ENCODE measurements at places on chromosomes 6 and 20.

DNA sequence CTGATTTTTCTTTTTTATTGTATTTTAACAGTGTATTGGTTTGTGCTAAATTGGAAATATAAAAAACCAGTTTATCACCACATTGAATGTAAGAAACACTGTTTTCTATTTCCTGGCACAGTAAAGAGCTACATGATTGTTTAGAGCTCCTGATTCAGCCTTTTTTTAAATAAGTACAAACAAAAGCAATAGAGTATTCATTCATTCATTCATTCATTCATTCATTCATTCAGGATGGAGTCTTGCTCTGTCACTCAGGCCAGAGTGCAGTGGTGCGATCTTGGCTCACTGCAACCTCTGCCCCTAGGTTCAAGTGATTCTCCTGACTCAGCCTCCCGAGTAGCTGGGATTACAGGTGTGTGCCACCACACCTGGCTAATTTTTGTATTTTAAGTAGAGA, 96.8 kb upstream of the SCGN start:
- ATAC-seq = no peak

GRCh38 chr6:125025164-125025854, 63.1 kb downstream of the RNF217 start:
- no peak for ATAC-seq

DNA sequence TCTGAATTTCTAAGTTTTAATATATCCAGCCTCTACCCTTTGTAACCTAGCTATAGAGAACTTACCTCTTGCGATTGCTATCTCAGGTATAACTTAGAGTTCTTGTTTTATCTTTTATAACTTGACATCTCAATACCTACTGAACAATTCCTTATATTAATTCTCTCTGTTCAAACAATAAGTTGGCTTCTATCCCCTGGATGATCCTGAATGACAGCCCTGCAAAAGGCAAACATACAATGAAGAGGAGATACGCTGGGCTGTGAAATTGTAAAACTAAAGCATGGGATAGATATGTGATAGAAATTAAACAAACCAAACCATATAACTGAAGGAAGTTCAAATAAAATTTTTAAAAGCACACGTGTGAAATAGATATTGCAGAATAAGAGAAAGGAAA, 513.6 kb upstream of the PTCHD4 start:
- no peak for ATAC-seq

DNA sequence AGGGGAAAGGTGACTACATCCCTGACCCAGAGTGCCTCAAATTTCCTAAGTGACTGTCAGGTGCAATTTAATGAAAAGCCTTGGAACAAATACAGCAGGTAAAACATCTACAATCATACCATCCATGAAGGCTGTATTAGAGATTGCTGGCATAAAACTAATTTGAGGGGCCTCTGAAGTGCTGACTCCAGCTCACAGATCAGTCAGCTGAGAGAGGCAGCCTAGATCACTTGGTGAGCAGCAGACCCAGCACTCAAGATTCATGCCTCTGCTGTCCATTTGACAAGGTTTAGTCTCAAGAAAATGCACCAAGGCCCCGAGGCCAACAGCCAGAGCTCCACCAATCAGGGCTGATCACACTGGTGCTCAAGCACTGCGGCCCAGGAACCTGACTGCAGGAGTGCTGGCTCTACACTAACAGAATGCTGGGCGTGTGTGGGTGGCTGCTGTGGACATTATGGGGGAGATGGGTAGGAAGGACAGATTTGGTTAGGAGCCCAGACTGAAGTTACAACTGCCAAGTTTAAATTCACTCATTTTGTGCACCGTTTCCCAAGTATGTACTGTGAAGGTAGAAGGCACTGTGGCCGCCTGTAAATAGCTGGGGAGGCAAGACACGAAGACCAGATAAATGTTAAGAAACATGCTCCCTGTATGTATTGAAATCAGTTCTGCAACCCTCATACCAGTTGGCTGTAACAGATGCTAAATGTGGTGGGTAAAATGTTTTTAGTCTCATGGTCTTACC, 28.2 kb downstream of the SNX5 start:
- ATAC-seq = no peak

GRCh38 chr6:41174610-41175009, 11.7 kb upstream of the TREM2 start:
- no peak for ATAC-seq

DNA sequence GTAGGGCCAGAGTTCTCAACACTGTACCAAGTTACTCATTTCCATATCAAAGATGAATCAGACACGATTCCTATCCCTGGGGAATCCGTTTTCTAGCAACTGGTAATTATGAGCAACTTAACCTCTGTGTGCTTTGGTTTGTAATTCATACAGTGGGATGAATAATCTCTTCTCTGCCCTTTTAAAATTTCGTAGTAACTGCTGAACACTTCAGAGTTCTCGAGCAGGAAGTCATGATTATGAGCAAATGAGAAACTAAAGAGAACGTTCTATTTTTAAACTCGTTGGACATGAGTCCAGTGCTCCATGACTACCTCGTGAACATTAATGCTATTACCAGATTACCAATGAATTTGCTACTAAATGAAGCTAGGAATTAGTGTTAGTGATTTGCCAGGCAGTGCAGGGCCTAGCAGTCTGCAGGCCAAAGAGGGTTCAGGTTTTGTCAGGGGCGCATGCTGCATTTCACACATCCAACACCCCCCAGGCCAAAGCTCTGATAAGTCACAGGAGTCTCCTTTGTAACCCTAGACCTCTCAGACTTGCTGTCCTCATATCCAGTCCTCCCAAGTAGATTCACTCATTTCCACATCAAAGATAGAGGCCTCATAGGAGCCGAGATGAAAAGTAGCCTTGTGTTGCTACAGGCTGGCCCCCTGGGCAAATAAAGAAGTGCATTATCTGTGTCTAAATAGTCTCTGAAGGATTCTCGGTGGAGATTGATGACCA, 45.8 kb upstream of the VSTM2L start:
- ATAC-seq = peak; percentile 68

- no peak for ATAC-seq
These were observed 142.5 kb downstream of the KLHL32 start for GRCh38 chr6:97067045-97067444.

DNA sequence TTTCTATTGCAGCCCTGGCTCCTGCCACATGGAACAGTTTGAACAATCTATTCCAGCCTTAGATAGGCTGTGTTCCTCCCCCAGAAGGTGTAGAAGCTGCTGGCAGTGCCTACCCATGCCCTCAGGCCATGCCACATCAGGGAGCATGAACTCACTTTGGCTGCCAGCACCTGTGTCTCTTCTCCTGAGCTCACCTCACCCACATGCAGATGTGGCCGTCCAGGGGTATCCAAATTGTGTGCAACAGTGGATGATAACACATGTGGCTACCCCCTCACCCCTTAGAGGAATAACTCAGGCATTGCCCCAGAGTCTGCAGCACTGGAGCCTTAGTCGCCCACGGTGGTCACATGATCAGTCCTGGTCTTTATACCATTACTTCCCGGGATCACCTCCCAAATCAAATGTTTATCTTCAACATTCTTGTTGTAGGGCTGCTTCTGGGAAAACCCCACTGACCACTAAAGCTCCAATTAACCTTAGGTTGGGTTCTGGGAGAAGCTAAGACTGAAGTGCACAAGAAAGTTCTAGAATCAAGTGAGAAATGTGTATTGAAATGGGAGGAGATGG, 110.4 kb downstream of the BANF2 start:
- no peak for ATAC-seq

- ATAC-seq = no peak
These were observed 13.1 kb downstream of the PPP1R10 start for GRCh38 chr6:30603961-30604360.

DNA sequence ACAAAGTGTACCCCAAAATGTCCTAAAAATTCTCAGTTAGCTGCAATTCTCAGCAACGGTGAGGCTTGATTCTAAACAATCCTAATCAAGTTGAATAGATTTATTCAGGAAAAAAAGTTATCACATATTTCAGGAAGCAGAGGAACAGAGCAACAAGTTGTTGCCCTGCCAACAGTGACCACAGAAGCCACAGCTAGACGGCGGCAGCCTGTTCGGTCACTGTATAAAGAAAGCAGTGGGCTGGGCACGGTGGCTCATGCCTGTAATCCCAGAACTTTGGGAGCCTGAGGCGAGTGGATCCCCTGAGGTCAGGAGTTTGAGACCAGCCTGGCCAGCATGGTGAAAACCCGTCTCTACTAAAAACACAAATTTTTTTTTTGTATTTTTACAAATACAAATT, 171.2 kb upstream of the BMP5 start:
- ATAC-seq = no peak
